ENCODE measurements at places on chromosomes 5 and 9.

DNA sequence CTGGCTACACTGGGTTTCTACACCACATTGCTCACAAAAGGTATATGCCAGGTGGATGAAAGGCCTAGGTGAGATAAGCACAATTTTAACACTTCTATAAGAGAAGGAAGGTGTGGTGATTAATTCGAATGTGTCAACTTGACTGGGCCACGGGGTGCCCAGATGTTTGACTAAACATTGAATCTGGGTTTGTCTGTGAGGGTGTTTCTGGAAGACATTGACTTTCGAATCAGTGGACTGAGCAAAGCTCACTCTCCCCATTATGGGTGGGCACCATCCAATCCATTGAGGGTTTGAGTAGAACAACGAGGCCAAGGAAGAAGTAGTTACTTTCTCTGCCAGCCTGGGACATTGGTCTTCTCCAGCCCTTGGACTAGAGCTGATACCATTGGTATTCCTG is 78.2 kb upstream of the COL5A1 start:
- no peak for DNase-seq

- no peak for DNase-seq
Measured at GRCh38 chr5:69528609-69529008, 31.4 kb upstream of the GTF2H2C start.

- DNase-seq: no peak
Measured at GRCh38 chr5:90849939-90850338, 291.3 kb downstream of the ADGRV1 start.

GRCh38 chr9:133604214-133604613 is 5.0 kb downstream of the FAM163B start:
- DNase-seq: no peak

DNA sequence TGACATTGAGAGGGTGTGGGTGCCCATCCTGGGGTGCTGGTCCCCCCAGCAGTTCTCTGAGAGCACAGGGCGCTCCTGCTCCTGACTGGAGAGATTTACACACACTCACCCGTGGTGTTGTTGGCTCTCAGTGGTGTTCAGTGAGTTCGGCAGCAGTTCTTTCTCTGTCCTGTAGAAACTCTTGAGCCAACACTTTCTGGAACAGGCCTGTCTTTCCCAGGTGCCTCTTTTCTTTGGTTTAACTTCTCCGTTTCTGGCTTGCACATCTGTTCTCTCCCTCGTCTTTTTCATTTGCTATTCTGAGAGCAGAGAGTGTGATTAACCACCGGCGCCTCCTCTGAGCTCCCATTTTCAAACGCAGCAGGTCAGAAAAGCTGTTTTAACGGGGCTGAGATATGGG is 284.5 kb downstream of the IRX2 start:
- DNase-seq: no peak

DNA sequence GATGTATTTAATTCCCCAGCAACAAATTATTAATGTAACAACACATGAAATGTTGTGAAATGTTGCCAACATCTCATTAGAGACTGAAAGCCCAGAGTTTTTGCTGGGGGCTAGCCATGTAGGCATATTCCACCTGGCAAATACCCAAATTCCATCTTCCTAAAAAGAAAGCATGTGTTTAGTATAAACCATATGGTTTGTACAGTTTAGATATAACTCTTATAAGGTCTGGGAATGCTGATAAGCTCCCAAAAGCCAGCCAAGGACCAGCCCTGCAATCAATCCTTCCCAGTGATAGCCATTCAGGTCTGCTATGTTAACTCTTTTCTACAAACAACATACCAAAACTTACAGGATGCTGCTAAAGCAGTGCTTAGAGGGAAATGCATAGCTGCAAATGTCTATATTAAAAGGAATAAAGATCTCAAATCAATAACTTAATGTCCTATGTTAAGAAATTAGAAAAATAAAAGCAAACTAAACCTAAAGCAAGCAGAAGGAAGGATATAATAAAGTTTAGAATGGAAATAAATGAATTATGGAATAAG is 158.9 kb downstream of the AUH start:
- no peak for DNase-seq

DNA sequence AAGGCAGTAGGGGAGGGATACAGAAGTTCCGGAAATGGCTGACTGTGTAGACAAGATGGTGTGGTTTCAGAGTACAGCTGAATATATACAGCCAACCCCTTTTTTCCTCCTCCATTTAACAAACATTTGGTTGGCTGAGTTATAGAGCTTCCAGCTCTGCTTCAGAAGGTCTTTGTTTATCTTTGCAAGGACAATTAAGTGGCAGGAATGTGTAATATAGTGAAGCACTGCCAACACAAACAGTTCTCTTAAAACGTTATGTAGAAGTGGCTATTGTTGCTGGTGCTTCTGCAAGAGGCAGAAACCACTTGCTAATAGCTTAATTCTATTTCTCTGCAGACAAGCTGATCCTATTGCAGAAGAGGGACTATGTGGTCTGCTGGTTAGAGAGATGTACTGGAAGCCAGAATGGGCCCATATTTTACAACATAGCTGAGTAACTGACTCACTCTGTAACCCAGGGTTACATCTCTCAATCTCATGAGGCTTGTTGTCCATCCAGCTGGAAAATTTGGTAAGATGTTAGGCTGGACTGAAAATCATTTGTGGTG is 62.7 kb upstream of the OSMR start:
- DNase-seq: no peak

DNA sequence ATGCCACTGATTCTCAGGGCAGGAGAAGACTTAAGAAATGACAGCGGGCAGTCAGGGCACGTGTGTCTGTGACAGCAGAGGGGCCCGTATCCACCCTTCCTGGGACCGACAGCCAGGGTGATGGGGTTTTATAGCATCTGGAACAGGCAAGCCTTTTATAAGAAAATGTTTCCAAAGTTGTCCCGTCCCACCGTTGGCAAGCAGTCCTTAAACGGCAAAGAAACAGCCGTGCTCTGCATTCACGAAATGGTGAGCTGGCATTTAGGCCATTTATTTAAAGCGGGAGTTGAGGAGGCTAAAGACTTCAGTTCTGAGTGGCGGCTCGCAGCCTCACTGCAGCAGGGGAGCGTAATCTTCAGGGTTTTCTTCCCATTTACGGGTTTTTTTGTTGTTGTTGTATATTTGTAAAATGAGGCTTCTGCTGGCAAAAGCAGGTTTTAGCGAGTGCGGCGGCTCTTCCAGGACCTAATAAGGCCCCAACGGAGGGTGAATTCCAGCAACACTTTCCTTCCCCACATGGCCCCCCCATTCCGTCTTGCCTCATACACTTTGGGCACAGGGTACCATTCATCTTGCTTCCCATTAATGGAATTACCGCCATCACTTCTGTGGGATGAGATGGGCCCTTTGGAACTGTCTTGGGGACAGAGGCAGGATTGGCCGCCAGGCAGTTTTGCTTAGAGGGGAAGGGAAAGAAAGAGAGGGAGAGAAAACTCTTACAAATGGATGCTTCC is 15.8 kb downstream of the NEK6 start:
- DNase-seq: no peak
